ENCODE measurements at places on chromosomes 2 and 18. TPM values are rescaled to one million over a fixed set of nuclear protein-coding genes. Genes with fewer than 3 reads are reported as not detected.

The ZNF512 gene
- total RNA-seq: 24.4 TPM

- H3K4me3 ChIP-seq: no peak overlapping the region
- DNase-seq: no peak
- H3K36me3 ChIP-seq: no peaks in the 10 kb centered on the region
- H3K27me3 ChIP-seq: peaks cover 34% of the 10 kb centered on the region
- no peaks in the 10 kb centered on the region for H3K4me1 ChIP-seq
These were observed 95.1 kb upstream of the KLHL14 start for GRCh38 chr18:32867936-32868335.

The AGFG1 gene
- total RNA-seq: 126 TPM

DNA sequence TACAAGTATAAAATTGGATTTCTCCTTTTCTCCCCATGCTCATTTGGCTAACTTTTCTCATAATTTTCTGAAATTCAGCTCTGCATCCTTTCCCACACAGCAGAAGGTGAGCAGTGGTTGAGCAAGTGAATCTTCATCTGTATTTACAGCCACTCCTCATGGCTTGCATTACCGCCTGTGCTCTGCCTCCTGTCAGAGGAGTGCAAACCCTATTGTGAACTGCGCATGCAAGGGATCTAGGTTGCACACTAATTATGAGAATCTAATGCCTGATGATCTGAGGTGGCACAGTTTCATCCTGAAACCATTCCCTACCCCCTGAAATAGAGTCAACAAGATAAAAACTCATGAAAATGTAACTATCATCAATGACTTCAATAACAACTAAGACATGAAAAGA, 20.0 kb downstream of the ME2 start:
- H3K4me3 ChIP-seq: no peak overlapping the region
- DNase-seq: no peak
- no peaks in the 10 kb centered on the region for H3K27me3 ChIP-seq

DNA sequence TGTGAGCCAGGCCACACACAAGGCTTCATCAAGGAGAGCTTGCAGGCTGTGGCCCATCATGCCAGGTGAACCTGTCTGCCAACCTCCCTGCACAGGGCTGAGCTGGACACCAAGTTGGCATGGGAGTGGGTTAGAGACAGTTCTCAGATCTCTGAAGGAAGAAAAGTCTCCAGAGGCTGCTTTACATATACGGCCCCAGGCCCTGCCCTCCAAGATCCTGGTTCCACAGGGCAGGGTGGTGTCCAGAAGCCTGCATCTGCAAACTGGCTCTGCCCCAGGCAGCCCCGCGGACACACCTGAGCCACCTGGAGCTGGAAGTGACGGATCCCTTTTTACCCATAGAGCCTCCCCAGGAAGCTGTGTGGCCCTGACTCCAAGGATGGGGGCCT, 24.2 kb upstream of the HES6 start:
- no peaks in the 10 kb centered on the region for H3K27me3 ChIP-seq
- H3K4me1 ChIP-seq: peaks cover 9% of the 10 kb centered on the region
- no peak overlapping the region for H3K27ac ChIP-seq
- no peak for DNase-seq
- H3K36me3 ChIP-seq: peaks cover 28% of the 10 kb centered on the region

The OTOF gene
- not detected for total RNA-seq

The FLACC1 gene
- total RNA-seq: 1.4 TPM

The RAB27B gene
- 38.3 TPM for total RNA-seq

DNA sequence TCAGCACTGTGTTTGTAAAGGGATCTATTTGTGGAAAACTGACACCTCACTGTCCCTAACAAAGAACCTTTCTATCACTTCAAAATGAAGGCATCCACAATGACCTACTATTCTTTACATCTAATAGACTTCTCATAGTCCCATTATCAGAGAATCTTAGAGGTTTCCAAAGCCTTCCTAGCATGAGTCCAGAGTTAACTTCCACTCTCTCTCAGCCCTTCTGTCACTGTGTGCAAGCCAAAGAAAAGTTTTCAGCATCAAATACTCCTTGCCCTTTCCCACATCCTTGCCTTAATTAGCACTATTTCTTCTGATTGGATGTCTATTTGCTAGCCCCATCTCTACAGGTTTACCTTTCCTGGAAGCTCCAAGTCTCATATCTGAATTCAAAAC, 178.5 kb downstream of the ERBB4 start:
- no peak overlapping the region for H3K4me3 ChIP-seq
- no peak for DNase-seq
- H3K36me3 ChIP-seq: no peaks in the 10 kb centered on the region
- peaks cover 11% of the 10 kb centered on the region for H3K4me1 ChIP-seq

DNA sequence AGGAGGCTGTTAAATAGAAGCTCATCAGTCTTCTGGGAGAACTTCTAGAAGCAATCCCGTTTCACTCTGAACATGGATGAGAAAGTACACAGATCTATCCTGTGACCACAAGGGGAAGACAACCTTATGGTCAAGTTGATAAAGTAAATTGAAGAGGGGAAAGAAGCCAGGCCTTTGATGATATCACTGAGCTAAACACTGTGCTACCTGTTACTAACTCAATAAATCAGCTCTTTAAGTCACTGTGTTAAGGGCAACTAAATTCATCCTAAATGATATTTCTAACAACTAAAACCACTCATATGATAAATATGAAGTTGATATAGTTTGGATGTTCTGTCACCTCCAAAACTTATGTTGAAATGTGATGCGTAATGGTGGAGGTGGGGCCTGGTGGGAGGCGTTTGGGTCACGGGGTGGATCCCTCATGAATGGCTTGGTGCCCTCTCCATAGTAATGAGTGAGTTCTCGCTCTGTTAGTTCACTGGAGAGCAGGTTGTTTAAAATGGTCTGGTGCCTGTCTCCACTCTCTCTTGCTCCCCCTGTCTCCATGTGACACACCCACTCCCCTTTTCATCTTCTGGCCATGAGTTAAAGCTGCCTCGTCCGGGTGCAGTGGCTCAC, 23.6 kb downstream of the OLA1 start:
- H3K27me3 ChIP-seq: no peaks in the 10 kb centered on the region
- no peak for DNase-seq
- H3K4me3 ChIP-seq: no peak overlapping the region

DNA sequence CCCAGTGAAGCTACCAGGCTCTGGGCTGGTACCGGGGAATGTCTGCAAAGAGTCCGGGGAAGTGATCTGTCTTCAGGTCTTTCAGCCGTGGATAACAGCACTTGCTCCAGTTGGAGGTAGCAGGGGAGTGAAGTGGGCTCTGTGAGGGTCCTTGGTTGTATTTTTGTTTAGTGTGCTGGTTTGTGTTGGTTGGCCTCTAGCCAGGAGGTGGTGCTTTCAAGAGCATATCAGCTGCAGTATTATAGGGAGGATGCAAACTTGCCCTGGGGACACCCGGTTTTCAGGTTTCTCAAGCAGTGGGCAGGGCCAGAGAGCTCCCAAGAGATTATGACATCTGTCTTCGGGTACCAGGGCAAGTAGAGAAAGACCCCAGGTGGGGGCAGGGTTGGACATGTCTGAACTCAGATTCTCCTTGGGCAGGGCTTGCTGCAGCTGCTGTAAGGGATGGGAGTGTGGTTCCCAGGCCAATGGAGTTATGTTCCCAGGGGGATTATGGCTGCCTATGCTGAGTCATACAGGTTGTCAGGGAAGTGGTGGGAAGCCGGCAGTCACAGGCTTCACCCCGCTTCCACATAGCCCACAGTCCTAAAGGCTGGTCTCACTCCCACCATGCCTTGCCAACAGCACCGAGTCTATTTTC, 34.4 kb downstream of the ACAA2 start:
- H3K36me3 ChIP-seq: peaks cover 3% of the 10 kb centered on the region
- no peak for DNase-seq
- H3K4me1 ChIP-seq: no peaks in the 10 kb centered on the region
- no peak overlapping the region for H3K4me3 ChIP-seq

DNA sequence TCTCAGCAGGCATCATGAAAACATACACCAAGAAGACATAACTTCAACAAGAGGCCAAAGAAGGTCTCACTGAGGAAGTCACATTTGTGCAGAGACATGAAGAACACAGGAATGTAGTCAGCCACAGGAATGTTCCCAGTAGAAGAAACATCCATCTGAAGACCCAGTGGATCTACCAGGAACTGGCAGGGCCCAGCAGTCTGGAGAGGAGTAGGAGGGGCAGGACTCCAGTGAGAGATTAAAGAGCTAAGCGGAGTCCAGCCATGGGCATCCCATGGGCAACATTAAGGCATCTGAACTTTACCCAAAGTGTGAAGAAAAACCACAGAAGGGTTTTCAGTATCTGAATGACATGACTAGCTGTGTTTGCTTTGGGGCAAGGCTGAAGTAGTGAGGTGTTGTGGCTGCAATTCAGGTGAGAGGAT, 103.1 kb downstream of the UPP2 start:
- H3K36me3 ChIP-seq: no peaks in the 10 kb centered on the region
- H3K4me1 ChIP-seq: peaks cover 52% of the 10 kb centered on the region
- no peak for DNase-seq
- H3K27me3 ChIP-seq: no peaks in the 10 kb centered on the region
- no peak overlapping the region for H3K4me3 ChIP-seq
- H3K27ac ChIP-seq: no peak overlapping the region

DNA sequence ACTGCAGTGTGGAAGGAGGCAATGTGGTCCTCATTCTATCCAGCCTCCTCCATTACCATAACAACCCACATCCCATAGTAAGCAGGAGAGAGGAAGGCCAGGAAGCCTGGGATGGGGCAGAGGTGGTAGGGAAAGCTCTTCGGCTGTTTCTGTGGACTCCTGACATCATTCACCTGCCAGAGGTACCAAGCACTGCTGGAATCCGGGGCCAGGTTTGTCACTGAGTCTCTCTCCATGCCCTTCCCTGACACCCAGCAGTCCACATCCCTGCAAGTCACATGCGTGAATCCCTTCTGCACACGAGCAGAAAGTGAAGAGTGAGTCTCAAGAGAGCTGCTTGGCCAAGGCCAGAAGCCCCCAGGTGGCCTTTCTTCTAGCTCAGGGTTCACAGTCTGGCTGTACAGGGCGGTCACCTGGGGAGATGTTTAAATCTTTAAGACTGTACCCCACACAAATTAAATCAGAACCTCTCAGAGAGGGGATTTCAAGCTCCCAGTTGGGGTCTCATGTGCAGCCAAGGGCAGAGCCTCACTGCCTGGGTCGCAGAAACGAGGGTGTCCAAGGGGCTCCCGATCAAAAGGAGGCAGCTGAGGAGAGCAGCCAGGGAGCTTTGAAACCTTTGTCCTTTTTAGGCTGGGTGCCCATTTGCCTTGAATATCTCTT, 94.2 kb downstream of the ARMC9 start:
- no peaks in the 10 kb centered on the region for H3K27me3 ChIP-seq
- no peak overlapping the region for H3K27ac ChIP-seq
- DNase-seq: no peak

DNA sequence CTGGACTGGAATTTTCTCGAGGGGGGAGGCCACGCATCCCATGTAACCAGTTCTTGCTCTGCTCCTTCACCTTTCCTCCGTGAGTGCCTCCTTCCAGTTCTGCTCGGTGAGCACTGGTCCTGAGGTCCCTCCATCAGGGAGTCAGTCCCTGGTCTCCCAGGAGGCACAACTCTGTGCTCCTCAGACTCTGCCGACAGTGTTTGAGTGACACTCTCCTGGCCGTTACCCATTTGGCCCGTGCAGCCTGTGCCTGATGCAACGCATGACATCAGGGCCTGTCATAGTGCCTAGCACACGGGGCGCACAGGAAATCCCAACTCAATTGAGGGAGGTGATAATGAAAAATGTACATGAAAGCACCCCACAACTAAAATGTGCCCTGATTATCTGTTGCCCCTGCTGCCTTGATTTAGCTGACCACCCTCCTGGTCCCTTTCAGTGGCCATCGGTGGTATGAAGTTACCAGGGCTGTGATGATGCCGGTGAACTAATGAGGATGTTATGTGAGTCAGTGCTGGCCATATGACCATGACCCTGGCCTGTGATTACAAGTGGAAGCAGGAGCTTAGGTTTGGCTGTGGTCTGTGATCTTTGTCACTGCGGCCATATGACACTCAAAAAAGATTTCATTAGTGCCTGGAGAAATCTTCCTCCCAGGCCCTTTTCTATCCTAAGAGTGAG, 144.6 kb downstream of the TDRD15 start:
- no peaks in the 10 kb centered on the region for H3K36me3 ChIP-seq
- H3K27me3 ChIP-seq: peaks cover 63% of the 10 kb centered on the region
- DNase-seq: no peak
- no peak overlapping the region for H3K27ac ChIP-seq

The SELENOI gene
- 75.4 TPM for total RNA-seq

GRCh38 chr18:7954238-7954637, 387.1 kb downstream of the PTPRM start:
- H3K4me1 ChIP-seq: peaks cover 37% of the 10 kb centered on the region
- H3K27ac ChIP-seq: no peak overlapping the region
- H3K27me3 ChIP-seq: no peaks in the 10 kb centered on the region
- H3K36me3 ChIP-seq: no peaks in the 10 kb centered on the region
- H3K4me3 ChIP-seq: no peak overlapping the region

GRCh38 chr2:161245671-161246070, 62.6 kb upstream of the PSMD14 start:
- no peak for DNase-seq
- no peak overlapping the region for H3K4me3 ChIP-seq
- H3K27me3 ChIP-seq: peaks cover 10% of the 10 kb centered on the region
- H3K36me3 ChIP-seq: no peaks in the 10 kb centered on the region

GRCh38 chr2:74328573-74328972, 14.6 kb downstream of the SLC4A5 start:
- no peaks in the 10 kb centered on the region for H3K4me1 ChIP-seq
- no peak overlapping the region for H3K4me3 ChIP-seq
- DNase-seq: no peak
- H3K27ac ChIP-seq: no peak overlapping the region

DNA sequence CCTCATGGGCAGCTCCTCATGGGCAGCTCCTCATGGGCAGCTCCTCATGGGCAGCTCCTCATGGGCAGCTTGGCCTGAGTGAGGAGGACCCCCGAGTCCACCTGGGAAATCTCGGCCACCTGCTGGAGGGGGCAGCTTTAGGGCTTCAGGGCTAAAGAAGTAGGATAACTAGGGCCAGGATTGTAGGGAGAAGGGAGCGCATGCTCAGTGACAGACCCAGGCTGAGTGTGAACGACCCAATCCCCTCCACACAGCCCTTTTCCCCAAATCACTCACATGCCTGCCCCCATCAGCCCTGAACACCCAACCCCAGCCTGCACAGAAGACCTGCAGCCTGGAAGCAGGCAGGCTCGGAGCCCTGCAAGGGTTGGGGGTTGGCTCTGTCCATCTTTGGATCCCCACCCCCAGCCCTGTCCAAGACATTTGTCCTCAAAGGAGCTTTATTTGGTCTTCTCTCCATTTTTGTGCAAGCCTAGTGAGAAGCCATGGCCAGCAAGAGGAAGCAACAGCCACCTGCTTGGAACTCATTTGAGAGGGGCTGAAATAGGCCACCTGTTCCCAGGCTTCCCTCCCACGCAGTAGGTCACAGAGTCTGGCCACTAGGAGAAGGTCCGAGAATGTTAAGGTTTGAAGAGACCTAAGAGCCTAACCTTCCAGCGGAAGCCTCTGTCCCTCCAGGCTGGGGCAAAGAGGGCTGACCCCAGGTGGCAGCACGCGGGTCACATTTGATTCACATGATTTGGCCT, 249.9 kb downstream of the TNS1 start:
- no peaks in the 10 kb centered on the region for H3K4me1 ChIP-seq
- H3K4me3 ChIP-seq: no peak overlapping the region
- H3K27ac ChIP-seq: no peak overlapping the region
- H3K27me3 ChIP-seq: peaks cover 40% of the 10 kb centered on the region
- DNase-seq: no peak
- no peaks in the 10 kb centered on the region for H3K36me3 ChIP-seq

GRCh38 chr2:205883965-205884364, 201.7 kb downstream of the NRP2 start:
- peaks cover 15% of the 10 kb centered on the region for H3K27me3 ChIP-seq
- DNase-seq: no peak
- peaks cover 9% of the 10 kb centered on the region for H3K4me1 ChIP-seq
- H3K36me3 ChIP-seq: no peaks in the 10 kb centered on the region
- no peak overlapping the region for H3K4me3 ChIP-seq
- no peak overlapping the region for H3K27ac ChIP-seq
